ENCODE measurements at places on chromosomes 12 and 14. TPM values are rescaled to one million over a fixed set of nuclear protein-coding genes. Genes with fewer than 3 reads are reported as not detected.

PRICKLE1 gene
- total RNA-seq = 3.4 TPM

GUCY2C gene
- not detected for total RNA-seq

L2HGDH gene
- 8.8 TPM for total RNA-seq

PTPRR gene
- 0.21 TPM for total RNA-seq

KRT3 gene
- total RNA-seq = not detected

LGR5 gene
- not detected for total RNA-seq

TMEM229B gene
- 2.2 TPM for total RNA-seq

MSI1 gene
- not detected for total RNA-seq

LPAR5 gene
- total RNA-seq = 16.6 TPM

SERPINA3 gene
- 3.5 TPM for total RNA-seq

SPIC gene
- total RNA-seq = not detected

RERG gene
- 0.28 TPM for total RNA-seq

SMCO2 gene
- total RNA-seq = not detected

EIF5 gene
- 117 TPM for total RNA-seq
